ENCODE measurements at places on chromosomes 7 and 10.

DNA sequence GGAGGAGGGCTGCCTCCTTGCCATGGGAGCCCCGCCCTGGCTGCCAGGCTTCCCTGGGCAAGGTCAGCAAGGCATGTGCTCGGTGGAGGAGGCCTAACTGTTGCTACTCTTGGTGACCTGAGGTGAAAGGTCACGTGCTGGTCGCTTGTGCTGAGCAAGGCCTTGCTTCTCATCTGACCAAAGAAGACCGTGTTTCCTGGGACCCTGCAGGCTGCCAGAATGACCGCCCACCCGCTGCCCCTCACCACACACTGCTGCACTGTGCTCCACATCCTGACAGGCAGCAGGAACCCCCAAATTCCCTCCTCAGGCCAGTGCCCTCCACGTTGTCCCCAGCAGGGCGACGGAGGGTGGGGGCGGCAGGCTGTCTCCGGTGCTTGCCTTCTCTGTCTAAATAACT lies 442.4 kb downstream of the DNAJB6 start:
- no peak for DNase-seq

DNA sequence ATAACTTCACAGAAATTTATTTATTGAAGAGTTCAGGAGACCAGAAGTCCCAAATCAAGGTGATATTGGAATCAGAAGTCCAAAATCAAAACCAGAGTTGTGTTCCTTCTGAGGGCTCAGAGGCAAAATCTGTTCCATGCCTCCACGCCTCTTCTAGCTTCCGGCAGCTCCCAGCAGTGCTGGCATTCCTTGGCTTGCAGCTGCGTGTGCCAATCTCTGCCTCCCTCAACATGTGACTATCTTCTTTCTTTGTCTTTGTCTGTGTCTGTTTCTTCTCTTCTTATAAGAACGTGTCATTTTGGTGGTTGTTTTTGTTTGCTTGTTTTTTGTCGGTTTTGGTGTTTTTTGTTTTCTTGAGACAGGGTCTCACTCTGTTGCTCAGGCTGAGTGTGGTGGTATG lies 116.1 kb downstream of the APBB1IP start:
- no peak for DNase-seq

DNA sequence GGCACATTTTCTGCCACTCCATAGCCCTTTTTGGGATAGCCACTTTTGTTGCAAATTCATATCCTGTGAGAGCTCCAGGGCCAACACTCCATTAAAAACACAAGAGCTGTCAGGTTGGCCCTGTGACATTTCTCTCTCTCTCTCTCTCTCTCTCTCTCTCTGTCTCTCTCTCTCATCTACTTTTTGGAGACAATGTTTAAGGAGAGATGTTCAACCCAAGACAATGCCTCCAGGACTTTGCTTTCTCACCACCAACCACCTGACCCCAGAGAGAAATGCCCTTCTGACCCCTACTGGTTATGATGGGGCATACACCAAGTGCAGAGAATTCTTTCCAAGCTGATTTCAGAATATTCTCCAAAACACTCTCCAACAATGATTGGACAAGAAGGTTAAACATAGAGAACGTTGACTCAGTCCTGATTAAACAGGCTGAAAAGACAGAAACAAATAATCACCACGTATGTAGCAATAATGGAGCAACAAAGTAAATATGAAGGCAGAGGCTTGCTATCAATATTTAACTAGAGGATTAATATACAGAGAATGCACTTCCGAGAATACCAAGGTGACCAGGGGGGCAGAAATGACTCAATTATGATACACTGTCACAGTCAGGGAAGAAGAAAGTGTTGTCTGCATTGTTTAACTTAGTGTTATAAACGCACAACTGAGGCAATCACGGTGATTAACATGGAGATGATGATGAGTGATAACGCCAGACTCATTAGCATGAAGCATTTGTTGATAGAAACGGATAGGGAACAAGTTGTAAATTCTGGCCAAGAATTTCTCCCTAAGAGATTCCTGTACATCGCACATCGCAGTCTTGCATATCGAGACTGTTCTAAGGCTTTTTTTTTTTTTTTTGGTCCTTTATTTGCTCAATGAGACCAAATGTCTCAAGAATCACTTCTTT lies 178.5 kb downstream of the NRP1 start:
- no peak for DNase-seq

DNA sequence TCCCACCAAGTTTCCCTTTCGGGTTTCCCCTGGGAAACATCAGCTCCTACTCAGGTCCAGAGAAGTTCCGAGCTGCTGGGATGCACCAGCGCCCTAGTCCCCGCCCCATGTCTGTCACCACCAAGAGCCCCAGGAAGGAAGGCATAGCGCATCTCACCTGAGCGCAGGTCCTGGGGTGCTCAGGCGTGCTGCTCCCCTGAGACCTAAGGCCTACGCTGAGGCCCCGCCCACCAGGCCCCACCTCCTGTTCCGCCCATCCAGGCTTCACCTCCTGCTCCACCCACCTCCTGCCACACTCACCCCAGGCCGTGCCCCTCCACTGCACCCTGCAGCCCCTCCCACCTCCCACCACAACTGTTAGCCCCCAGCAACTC lies 1.2 kb upstream of the TFR2 start:
- no peak for DNase-seq

DNA sequence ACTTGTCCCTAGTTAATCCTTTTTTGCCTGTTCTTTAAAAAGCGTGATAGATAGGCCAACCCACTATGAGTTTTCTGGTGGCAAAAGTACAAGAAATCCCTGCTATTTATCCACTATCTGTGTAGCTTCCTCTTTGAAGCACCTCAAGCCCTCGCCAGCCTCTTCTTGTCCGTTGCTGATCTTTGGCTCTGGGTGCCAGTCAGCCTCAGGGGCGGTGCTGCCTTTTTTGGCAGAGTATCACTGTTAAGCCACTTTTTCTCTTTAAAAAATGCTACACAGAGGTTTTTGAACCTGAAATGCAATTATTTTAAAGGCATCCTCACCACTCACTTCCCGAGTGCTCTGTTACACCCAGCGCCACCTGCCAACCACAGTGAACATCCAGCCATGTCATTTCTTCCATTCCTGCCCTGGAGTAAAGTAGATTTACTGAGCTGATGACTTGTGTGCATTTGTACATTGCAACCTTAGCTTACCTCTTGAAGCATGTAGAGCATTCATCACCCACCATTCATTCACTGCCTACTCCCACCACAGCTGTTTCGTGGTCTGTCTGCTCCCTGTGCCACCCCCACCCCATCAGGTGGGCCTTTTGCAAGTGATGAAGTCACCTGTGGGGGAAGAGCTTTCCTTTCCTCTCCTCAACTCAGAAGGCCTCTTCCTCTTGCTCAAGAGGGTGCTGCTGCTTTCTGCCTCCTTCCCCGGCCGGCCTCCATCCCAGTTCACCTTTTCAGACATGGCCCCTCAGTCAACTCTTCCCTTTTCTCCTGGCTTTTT lies 414.2 kb upstream of the GALNT17 start:
- no peak for DNase-seq

- DNase-seq: no peak
Observed at GRCh38 chr10:127619546-127620325, 70.6 kb downstream of the NPS start.

- DNase-seq: no peak
Observed at GRCh38 chr7:72429316-72429715, 17.2 kb upstream of the CALN1 start.

GRCh38 chr7:140810830-140811556 lies 113.7 kb downstream of the BRAF start:
- DNase-seq: peak; percentile 9

Data from SW 1271 (cell line).